Camera-type eye (tissue), 1 donor: ENCODE measurements at places on chromosomes 5 and 9. TPM values are rescaled to one million over a fixed set of nuclear protein-coding genes. Genes with fewer than 3 reads are reported as not detected.

BASP1 gene
- 193 TPM for total RNA-seq

DDX4 gene
- not detected for total RNA-seq

ERMP1 gene
- 34.1 TPM for total RNA-seq

DNAH5 gene
- total RNA-seq, result 0.49 TPM

SLC6A18 gene
- total RNA-seq, result not detected

TAF11L9 gene
- not detected for total RNA-seq

ASPN gene
- total RNA-seq, result 81.0 TPM

DOLPP1 gene
- 8.9 TPM for total RNA-seq

TMEM174 gene
- total RNA-seq, result not detected

CARTPT gene
- not detected for total RNA-seq

KIF24 gene
- 4.3 TPM for total RNA-seq

SOHLH1 gene
- 0.99 TPM for total RNA-seq

ADAMTS12 gene
- total RNA-seq, result 28.0 TPM

WDR38 gene
- total RNA-seq, result not detected

DDX41 gene
- 68.6 TPM for total RNA-seq

TIGD6 gene
- 7.4 TPM for total RNA-seq

CHSY3 gene
- 25.1 TPM for total RNA-seq

SPAAR gene
- total RNA-seq, result 0.33 TPM

PCDHB10 gene
- total RNA-seq, result 12.9 TPM

MEGF10 gene
- total RNA-seq, result 32.7 TPM

FREM1 gene
- 20.4 TPM for total RNA-seq

LECT2 gene
- not detected for total RNA-seq

MTMR12 gene
- 35.6 TPM for total RNA-seq

ECSCR gene
- total RNA-seq, result 10.8 TPM

MOB3B gene
- total RNA-seq, result 19.6 TPM

GDA gene
- 0.55 TPM for total RNA-seq

NSG2 gene
- total RNA-seq, result 108 TPM

MELK gene
- 9.2 TPM for total RNA-seq

SLC35D2 gene
- 22.6 TPM for total RNA-seq

ANKRD34B gene
- total RNA-seq, result not detected

BRIX1 gene
- total RNA-seq, result 27.3 TPM

NR3C1 gene
- 55.9 TPM for total RNA-seq

FAM169A gene
- total RNA-seq, result 92.8 TPM

WWC1 gene
- total RNA-seq, result 37.3 TPM

SLC6A7 gene
- total RNA-seq, result 0.11 TPM

C9 gene
- total RNA-seq, result not detected

TAF1L gene
- total RNA-seq, result not detected
